Endothelial cell of coronary artery (primary cell): ENCODE measurements at places on chromosomes 5 and 9. TPM values are rescaled to one million over a fixed set of nuclear protein-coding genes. Genes with fewer than 3 reads are reported as not detected.

ADAM19 gene
- 34.1 and 55.1 TPM in 2 replicates for total RNA-seq

MAPK9 gene
- 19.8 and 26.5 TPM in 2 replicates for total RNA-seq

GPX3 gene
- 3.8 and 5.1 TPM in 2 replicates for total RNA-seq

SPINK7 gene
- not detected in 2 replicates for total RNA-seq

SELENOP gene
- 0.09 and 0.47 TPM in 2 replicates for total RNA-seq

PCDHGC5 gene
- 0.45 and 0.94 TPM in 2 replicates for total RNA-seq

PTGER4 gene
- total RNA-seq = 36.8 and 39.5 TPM in 2 replicates

PHF24 gene
- total RNA-seq = not detected in 2 replicates

PCDHGA3 gene
- 0.54 and 1.9 TPM in 2 replicates for total RNA-seq

MAST4 gene
- total RNA-seq = 39.6 and 41.4 TPM in 2 replicates

ERCC8 gene
- total RNA-seq = 12.2 and 13.0 TPM in 2 replicates

C5orf52 gene
- total RNA-seq = not detected in 2 replicates
